ENCODE measurements at places on chromosomes 5 and 9.

DNA sequence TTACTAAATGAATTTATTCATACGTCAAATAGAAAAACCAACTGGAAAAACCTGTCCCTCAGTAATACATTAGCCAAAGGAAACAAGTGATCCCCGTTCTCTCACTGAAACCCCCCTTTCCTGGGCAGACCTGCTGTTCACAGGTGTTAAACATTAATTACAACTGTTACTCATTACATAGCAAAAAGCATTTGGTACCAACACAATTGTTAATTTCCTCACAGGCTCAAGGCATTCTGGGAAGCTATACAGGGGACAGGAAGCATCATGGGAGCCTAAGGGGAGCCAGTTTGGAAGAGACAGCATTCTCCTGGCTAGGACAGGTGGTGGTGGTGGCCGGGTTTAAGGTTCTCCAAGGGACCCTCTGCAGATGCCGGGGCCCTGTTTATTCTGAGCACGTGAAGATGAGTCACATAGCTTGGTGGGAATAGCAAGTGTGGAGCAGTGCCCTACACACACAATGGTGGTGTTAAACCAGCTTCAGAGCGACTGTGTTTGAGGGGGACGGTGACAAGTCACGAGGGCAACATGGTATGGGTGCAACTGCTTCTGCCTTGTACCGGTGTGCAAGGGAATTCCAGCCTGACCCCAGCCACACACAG, 62.6 kb upstream of the SLC25A51 start:
- DNase-seq, result no peak

GRCh38 chr5:170436335-170436734, 47.2 kb upstream of the KCNMB1 start:
- DNase-seq, result no peak

DNA sequence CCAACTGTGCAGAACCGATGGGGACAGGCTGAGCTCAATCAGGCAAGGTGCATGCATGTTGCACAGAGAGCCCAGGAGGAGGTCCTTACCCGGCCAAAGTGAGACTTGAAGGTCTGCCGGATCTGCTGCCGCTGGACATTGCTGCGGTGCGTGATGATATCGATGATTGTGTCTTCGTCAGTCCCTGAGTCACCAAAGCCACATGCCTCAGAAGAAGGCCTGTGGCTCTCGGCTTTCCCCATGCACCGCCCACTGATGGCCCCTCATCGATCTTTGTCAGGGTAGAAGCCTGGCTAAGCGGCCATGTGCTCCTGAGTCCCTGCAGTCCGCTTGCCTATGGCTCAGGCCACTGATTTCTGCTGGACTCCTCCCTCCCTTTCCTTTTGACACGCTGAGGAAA, 34.8 kb downstream of the ANXA6 start:
- no peak for DNase-seq

DNA sequence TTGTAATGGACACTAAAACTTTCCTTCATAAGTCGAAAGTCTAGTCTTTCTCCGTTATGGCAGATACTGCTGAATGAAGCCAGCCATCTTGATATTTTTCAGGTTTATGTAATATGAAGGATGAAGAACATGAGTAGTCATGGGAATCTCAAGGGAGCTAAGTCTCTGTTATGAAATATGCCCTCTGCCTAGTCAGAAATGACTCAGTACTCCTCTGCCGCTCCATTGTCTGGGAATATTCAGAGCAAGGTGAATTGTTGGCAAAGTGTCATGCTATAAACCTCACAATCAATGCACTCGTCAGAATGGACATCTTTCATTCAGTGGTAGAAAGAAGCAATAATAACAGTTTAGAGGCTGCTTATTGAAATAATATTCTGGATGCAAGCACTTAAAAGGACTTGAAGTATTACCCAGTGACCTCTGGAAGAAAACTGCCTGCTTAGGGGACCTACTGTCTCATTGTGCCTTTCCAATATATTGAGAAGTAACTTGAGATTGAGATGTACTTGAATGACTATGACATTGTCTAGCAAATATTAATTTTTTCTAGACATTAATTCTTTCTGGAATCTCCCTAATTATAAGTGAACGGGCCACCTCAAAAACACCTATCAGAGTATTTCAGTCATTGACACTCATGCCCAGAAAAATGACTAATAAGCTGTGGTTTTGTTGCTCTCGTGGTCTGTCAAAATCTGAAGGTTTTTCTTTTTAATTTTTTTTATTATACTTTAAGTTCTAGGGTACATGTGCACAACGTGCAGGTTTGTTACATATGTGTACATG, 1011.5 kb upstream of the ACO1 start:
- no peak for DNase-seq

GRCh38 chr5:179798144-179798770, 4.5 kb downstream of the LTC4S start:
- DNase-seq, result no peak

DNA sequence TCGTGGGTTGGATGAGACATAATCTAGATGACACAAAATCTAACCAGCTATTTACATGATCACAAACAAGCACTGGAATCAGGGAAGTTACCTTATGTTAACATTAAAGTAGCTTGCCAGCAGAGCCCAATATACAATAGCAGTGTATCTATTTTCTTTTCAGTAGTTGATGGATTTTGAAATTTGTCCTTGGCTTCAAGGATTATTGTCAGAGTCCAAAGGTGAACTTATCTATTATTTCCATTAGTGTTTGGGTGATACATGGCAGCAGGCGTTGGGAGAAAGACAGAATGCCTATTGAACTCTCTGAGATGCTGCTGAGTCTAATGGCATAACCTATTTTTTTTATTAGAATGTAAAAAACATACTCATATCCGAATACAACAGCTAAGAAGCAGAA, 223.2 kb upstream of the ACTBL2 start:
- no peak for DNase-seq

DNA sequence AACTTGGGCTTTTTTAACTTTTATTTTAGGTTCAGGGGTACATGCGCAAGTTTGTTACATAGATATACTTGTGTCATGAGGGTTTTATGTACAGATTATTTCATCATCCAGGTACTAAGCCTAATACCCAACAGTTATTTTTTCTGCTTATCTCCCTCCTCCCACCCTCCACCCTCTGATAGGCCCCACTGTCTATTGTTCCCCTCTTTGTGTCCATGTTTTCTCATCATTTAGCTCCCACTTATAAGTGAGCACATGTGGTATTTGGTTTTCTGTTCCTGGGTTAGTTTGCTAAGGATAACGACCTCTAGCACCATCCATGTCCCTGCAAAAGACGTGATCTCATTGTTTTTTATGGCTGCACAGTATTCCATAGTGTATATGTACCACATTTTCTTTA, 172.1 kb downstream of the SNCAIP start:
- no peak for DNase-seq

DNA sequence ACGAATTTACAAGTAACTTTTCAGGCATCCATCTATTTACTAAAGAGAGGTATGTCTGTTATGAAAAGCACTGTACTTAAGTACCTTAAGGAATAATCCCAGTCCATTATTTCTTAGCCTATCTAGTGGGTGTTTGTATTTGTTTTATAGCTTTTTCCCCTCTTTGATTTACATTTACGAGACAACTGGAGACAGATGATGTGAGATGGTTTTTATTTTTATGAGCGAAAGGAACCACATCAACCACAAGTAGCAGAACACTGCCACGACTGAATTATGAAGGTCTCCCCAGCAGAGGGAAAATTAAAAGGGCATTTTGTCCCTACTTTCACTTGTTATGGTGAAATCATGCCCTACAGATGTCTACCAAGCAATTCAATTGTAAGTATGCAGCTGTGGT, 357.8 kb downstream of the NFIB start:
- DNase-seq, result no peak

DNA sequence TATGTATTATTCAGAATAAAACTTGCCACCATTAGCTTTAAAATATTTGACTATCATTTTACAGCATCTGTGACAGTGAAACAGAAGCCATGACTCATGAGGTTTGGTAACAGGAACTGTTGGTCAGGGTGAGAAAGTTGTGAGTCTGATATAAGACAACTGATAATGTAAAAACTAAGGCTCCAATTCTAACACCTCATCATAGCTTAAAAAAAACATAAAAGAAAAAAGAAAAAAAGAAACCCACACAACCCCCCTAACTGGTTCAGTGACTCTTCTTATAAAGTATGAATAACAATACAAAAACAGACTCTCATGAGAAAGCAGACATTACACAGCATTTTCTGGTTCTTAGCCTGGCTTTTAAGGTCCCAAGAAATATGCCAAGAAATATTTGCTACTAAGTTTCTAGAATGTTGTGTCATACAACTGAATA, 85.8 kb downstream of the MRPS27 start:
- DNase-seq, result no peak

- no peak for DNase-seq
These were observed 237.2 kb downstream of the CDH12 start for GRCh38 chr5:22615964-22616363.

- no peak for DNase-seq
These were observed 6.3 kb downstream of the DOLK start for GRCh38 chr9:128940946-128941755.

DNA sequence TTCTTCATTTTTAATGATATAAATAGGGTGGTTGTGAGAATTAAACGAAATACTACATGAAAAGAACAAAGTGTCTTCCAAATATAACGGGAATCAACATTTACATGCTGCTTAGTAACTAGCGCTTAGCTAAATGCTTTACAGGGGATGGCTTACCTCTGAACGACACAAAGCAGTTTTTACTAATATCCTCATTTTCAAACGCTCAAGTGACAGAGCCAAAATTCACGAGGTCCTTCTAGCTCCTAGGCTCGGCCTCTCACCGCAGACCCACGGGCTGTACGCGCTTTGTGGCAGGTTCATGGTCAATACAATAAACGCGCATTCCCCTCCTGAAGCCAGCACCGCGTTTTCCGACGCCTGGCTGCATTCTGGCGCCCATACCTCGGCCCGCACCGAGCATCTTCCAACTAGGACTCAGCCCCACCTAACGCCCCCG, 442 bp downstream of the ZNF510 start:
- no peak for DNase-seq

GRCh38 chr9:37324261-37324683, 98.2 kb upstream of the GRHPR start:
- DNase-seq, result no peak

GRCh38 chr9:112810696-112811490, 60.3 kb downstream of the SNX30 start:
- DNase-seq, result no peak
